ENCODE measurements at places on chromosomes 5 and 9.

DNA sequence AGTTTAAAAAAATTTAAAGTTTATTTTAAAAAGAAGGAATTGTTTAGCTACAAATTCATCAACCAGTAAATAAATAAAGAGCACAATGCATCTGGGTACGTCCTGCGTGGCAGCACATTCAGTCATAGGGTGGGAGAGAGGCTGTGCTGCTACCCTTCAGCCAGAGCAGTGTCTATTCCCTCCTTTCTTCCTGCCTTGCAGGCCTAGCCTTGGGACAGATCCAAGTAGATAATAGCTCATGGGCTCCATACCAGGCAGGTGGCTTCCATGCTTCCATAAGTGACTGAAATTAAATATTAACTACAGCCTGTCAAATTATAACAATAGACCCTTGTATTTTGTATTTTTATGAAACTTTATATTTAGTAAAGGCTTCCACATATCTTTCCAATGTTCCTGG lies 408.3 kb upstream of the RGMB start:
- no peak for DNase-seq

- DNase-seq: no peak
Observed at GRCh38 chr5:107655831-107656230, 14.9 kb downstream of the EFNA5 start.

GRCh38 chr5:83523929-83524328 lies 52.4 kb downstream of the VCAN start:
- DNase-seq: no peak

- no peak for DNase-seq
Observed at GRCh38 chr9:79668956-79669355, 97.2 kb downstream of the TLE4 start.

DNA sequence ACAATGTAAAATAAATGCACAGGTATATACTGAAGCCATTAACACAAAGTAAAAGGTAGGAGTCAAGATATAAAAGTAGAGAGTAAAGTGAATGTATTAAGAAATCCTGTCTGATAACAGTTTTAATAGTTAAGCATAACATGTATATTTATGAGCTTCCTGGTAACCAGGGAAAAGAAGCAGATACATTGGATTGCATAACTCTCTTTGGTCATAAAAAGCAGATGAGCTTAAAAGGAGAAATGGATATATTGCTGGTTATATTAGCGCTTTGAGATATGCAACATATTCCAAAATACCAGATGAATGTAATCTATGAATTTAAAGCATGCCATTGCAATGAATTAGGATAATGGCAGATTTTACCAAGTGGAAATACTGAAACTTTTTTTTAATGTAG lies 6.2 kb upstream of the TNFSF8 start:
- DNase-seq: no peak

DNA sequence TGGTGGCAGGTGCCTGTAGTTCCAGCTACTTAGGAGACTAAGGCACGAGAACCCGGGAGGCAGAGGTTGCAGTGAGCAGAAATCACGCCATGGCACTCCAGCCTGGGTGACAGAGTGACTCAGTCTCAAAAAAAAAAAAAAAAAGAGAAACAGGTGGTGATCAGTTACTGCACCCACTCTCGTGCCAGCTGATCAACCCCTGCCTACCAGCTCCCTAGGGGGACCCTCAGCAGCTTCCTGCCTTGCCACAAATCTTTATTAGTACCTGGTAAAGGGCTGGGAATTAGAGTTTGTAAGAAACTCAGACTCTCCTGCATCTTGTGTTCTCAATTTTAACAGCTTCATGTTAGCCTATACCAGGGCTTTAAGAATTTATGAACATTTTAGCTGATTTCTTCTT lies 914.9 kb downstream of the EFNA5 start:
- no peak for DNase-seq

GRCh38 chr5:178732281-178732680 lies 1.8 kb upstream of the ZNF354A start:
- DNase-seq: no peak

DNA sequence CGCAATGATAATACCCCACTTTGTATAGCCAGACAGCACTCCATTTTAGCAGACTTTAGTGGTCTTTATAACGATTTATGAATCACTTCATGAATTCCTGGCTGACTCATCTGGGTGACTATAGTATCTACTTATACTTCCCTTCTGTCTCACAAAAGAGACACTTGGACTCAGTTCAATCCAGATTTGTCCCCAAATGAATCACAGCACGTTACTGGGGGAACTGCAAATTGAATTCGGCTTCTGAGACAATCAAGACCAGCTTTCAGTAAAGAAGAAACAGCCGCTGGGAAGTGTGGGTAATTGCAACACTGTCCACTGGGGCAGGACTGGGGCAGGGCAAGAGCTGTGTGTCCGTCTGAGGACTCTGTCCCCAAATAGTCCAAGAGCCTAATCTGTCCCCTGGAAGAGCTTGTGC lies 337.3 kb upstream of the RFX3 start:
- DNase-seq: no peak

GRCh38 chr9:89759572-89759971 lies 154.8 kb downstream of the GADD45G start:
- no peak for DNase-seq

DNA sequence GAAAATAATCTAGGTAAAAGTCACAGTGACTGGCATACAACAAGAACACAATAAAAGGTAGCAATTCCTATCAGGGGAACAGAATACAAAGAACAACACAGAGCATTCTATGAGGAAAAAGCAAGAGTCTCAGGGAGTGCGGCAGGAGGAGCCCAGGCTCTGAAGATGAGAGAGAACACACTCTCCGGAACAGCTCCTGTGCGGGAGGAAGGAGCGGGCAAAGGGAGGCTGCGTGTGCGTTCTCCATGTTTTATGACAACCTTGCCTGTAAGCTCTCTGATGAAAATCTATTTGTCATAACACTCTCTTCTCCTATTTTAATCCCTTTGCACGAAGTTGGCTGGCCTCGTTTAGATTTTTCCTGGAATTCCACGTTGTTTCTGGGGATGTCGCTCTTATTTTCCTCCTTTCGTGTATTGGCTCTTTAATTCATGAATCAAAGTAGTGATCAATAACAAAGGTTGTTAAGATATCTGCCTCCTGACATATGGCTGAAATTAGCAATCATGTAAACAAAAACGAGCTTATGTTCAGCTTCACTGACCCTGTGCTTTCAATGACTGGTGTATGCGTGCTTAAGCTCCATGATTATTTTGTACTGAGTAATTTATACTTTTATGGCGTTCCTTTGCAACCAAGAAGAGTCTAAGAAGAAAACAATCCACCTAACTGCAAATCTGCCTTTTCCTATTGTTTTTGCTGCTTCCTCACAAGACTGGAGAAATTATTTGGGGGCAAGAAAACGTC lies 109.5 kb downstream of the MYO10 start:
- DNase-seq: no peak

DNA sequence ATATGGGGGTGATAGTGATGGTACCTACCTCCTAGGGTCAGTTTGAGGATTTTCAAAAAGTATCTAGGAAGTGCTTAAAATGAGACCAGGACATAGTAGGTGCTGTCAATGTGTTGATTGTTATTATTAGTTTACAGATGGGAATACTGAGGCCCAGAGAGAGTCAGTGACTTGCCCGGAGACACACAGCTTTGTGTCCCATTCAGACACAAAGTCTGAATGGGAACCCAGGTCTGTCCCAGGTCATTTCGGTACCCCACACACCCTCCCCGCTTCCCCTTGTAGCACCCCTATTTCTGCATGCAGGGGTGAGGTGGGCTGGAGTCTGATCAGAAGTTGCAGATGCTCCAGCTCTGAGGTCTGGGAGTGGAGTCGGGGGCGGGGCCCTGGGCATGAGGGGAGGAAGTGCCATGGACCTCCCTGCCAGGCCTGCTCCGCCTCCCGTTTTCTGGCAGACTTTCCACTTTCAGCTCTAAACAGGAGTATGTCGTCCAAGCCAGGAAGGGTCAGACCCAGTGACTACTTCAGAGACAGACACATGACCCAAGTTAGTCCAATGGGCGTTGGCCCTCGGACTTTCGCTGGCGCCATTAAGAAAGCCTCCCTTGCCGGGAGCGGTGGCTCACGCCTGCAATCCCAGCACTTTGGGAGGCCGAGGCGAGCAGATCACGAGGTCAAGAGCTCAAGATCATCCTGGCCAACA lies 3.2 kb upstream of the DBN1 start:
- DNase-seq: no peak
